Large intestine (tissue), 12 donors: ENCODE measurements at places on chromosomes 3 and 15. TPM values are rescaled to one million over a fixed set of nuclear protein-coding genes. Genes with fewer than 3 reads are reported as not detected.

FILIP1L gene
- polyA plus RNA-seq = 36.3 TPM

NCK1 gene
- 23.3 TPM for polyA plus RNA-seq

ZBTB38 gene
- polyA plus RNA-seq = 147 TPM

PLA1A gene
- polyA plus RNA-seq = 9.3 TPM

AKAP13 gene
- polyA plus RNA-seq = 68.9 TPM

KBTBD13 gene
- 0.04 TPM for polyA plus RNA-seq

C15orf62 gene
- 5.4 TPM for polyA plus RNA-seq

ZCWPW2 gene
- 0.69 TPM for polyA plus RNA-seq

C3orf49 gene
- polyA plus RNA-seq = 0.33 TPM
